NCI-H526 (cell line): ENCODE measurements at places on chromosomes 1 and 21.

GRCh38 chr1:234256359-234256758 is 116.9 kb upstream of the COA6 start:
- DNase-seq: no peak

GRCh38 chr1:245084551-245084950 is 70.2 kb upstream of the KIF26B start:
- no peak for DNase-seq

- no peak for DNase-seq
These were observed 34.4 kb upstream of the COP1 start for GRCh38 chr1:176241385-176242015.

- DNase-seq: no peak
These were observed 12.5 kb upstream of the ATF3 start for GRCh38 chr1:212595787-212596714.

GRCh38 chr1:205772607-205773032 is 2.7 kb downstream of the RAB29 start:
- DNase-seq: no peak
